Renal cortical epithelial cell (primary cell): ENCODE measurements at places on chromosomes 7 and 10. TPM values are rescaled to one million over a fixed set of nuclear protein-coding genes. Genes with fewer than 3 reads are reported as not detected.

Gene USP6NL
- 13.7 and 19.4 TPM in 2 replicates for total RNA-seq

DNA sequence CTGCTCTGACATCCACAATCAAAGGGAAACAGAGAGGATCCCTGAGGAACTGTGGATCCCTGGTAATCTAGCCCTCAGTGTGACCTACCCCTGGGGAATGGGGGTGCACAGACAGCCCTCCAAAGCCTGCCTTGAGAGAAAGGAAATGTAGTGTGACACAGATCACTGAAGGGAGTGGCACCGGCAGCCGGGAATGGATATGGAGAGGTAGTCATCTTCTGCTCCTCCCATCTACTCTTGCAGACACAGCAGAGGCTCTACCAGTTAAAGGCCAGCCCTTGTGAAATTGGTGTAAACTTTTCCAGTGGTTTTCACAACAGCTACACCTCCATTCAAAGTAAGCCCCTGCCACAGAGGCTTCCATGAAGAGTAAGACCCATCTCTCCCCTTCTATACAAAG, 144.4 kb downstream of the PCDH15 start:
- DNase-seq = no peak

DNA sequence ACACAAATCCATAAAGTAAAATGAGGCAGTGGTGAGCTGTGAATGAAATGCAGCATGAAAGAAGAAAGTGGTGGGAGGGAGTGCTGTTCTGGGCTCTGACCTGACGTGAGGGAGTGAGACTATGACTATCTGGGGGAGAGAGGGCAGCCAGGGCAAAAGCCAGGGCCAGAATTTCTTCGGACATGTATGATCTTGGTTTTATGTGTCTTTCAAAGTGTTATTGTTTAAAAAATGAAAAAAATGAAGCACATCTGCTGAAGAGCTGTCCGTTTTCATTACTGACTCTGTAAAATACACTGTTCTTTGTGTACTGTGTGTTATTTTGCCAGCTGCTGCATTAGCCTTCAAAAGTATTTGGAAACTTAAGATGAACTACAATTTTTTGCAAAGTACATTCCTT, 70.2 kb upstream of the KLF14 start:
- no peak for DNase-seq

GRCh38 chr7:2488272-2488645, 12.1 kb upstream of the GRIFIN start:
- no peak for DNase-seq

Gene ANK3
- 18.8 and 68.6 TPM in 2 replicates for total RNA-seq

GRCh38 chr7:107946881-107947280, 55.9 kb downstream of the DLD start:
- DNase-seq = no peak

GRCh38 chr7:108327353-108327752, 128.9 kb downstream of the NRCAM start:
- no peak for DNase-seq
